ENCODE measurements at places on chromosomes 7 and 10.

DNA sequence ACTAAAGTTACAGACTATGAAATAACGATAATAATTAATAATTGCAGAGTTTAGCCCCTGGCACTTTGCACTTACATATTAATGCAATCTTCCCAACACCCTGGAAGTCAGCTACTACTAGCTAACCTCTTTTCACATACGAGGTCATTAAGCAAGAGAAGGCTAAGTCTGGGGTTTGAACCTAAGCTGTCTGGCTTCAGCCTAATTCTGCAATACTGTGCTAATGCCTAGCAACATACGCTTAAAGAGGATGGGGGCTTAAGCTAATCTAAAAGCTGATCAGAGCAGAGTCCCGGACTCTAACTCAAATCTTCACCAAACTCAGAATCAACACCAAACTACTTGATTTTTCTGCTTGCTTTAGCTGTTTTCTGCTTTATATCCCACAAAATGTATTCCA lies 168.7 kb upstream of the GNAI1 start:
- DNase-seq: no peak

DNA sequence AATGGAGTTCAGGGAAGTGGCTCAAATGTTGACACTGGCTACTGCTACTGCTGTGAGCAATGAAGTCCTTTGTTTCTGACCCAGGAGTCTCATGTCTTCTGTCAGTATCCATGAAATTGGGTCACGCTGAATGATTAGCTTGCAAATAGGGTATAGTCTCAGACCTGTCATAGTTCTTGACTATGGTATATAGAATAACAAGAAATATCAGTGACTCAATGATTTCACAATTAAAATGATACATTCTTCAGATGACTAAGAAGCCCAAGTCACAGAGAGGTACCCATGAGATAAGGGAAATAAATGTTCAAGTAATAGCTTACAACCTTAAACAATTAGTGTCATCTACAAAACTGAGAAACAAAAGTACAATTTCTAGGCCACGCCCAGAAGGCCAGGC lies 89.3 kb downstream of the LYZL2 start:
- DNase-seq: peak; percentile 97

- DNase-seq: no peak
Measured at GRCh38 chr10:43070121-43071085, 6.5 kb upstream of the RET start.

- DNase-seq: peak; percentile 75
Measured at GRCh38 chr7:134613623-134614347, 32.9 kb upstream of the BPGM start.

DNA sequence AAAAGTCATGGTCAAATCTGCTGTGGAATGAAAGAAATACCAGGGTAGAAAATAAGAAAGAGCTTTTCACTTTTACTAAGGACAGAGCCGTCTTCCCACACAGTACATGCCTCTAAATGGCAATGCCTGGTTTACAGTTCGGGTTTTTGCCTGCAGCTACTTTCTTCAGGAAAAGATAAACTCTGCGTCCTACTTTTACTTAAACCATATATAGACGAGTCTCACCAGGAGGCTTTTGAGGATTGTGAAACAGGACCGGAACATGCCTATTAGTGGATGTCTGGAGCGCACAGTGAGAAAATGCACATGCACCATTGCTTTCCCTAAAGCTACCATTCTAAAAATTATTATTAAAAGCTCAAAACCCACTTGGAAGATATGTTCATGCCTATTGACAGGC lies 70.5 kb downstream of the KLF6 start:
- DNase-seq: no peak

GRCh38 chr7:47087866-47088265 lies 494.0 kb downstream of the TNS3 start:
- no peak for DNase-seq

DNA sequence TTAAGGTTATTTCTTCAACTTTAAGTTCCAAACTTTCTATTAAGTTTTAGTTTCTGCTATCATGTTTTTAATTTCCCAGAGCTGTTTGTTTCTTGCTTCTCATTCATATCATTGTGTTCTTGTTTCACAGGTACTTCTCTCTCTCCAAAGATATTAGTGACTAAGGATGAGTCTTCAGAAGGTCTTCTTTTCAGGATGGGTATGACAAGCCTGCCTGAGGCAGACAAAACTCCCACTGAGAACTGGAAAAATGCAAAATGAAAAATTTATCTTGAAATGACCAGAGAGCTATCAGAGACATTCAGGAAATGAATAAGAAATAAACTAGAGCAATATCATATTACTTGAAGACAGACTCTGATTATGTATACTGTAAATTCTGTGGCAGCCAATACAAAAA lies 110.8 kb upstream of the EGFR start:
- no peak for DNase-seq

DNA sequence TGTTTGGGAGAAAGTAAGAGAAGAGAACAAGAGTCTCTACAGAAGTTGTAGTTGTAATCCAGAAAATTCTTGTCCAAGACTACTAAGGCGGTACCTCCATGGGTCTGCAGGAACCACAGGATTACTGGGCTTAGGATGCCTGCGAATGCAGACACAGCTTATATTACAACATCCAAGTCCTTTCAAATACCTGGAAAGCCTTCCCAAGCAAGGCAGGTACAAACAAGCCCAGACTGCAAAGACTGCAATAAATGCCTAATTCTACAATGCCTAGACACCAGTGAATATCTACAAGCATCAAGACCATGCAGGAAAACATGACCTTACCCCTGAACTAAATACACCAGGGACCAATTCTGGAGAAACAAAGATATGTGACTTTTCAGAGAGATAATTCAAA lies 178.2 kb downstream of the ARL4A start:
- DNase-seq: no peak

GRCh38 chr10:72315611-72316385 lies 38.9 kb downstream of the DNAJB12 start:
- no peak for DNase-seq

GRCh38 chr7:17552952-17553351 lies 254.5 kb downstream of the AHR start:
- DNase-seq: no peak

- DNase-seq: peak; percentile 69
Measured at GRCh38 chr7:98249106-98249505, 2.9 kb downstream of the TECPR1 start.

- DNase-seq: no peak
Measured at GRCh38 chr7:112575864-112576263, 95.1 kb downstream of the LSMEM1 start.

DNA sequence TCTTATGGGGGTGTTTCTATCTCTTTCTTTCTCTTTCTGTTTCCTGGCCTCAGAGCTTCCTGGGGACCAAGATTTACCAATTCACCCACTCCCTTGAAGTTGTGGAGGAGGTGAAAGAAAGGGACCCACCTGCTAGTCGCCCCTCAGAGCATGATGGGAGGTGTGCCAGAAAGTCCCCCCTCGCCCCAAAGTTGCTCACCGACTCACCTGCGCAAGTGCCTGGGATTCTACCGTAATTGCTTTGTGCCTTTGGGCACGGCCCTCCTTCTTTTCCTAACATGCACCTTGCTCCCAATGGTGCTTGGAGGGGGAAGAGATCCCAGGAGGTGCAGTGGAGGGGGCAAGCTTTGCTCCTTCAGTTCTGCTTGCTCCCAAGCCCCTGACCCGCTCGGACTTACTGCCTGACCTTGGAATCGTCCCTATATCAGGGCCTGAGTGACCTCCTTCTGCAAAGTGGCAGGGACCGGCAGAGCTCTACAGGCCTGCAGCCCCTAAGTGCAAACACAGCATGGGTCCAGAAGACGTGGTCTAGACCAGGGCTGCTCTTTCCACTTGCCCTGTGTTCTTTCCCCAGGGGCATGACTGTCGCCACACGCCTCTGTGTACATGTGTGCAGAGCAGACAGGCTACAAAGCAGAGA lies 12.2 kb downstream of the AQP1 start:
- no peak for DNase-seq

- DNase-seq: peak; percentile 11
Measured at GRCh38 chr10:17233286-17233991, 5.4 kb downstream of the VIM start.

DNA sequence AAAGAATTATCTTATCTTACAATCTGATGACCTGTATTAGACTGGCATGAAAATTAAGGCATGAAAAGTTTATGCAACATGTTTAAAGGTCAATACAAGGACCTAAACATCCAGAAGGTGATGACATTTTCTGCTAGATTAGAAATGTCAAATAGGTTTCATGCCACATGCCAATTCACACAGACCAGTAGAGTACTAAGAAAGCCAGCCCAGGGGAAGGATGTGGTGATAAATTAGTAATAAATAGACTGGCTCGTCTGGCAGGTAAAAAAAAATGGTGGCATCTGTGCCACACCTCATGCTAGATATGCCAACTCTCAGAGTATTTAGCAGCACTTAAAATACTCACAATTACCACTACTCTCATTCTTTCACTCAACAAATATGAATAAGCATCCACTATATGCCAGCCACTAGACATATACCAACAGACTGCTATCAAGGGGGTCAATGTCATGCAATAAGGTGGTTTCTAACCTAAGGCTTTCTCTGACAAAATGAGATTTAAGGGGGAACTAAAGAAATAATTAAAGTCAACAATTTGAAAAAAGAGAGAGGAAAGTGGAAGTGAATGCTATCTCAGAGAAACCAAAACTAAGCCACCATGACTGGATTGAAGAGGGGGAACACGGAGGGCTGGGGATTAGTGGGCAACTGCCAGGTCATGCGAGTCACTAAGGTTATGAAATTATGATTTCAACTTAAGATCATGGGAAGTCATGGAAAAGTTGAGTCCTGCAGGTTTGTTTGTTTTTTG lies 83.5 kb downstream of the SGMS1 start:
- peak; percentile 92 for DNase-seq

- DNase-seq: peak; percentile 30
Measured at GRCh38 chr10:129963641-129964501, at the start of gene EBF3. EBF3 (minus strand) TSS chr10:129964274; CDS start chr10:129963768, 506 bp downstream.

GRCh38 chr7:126820925-126821324 lies 431.8 kb downstream of the GRM8 start:
- no peak for DNase-seq

GRCh38 chr7:13628239-13629001 lies 361.0 kb downstream of the ETV1 start:
- no peak for DNase-seq

- DNase-seq: no peak
Measured at GRCh38 chr7:154512121-154512833, 460.1 kb downstream of the DPP6 start.
